ENCODE measurements at places on chromosomes 6 and 20. TPM values are rescaled to one million over a fixed set of nuclear protein-coding genes. Genes with fewer than 3 reads are reported as not detected.

PPP1R3G gene
- 1.8 TPM for total RNA-seq

CPNE5 gene
- total RNA-seq, result 4.0 TPM

SIRPB1 gene
- 0.99 TPM for total RNA-seq

RAET1L gene
- total RNA-seq, result 2.8 TPM

DNA sequence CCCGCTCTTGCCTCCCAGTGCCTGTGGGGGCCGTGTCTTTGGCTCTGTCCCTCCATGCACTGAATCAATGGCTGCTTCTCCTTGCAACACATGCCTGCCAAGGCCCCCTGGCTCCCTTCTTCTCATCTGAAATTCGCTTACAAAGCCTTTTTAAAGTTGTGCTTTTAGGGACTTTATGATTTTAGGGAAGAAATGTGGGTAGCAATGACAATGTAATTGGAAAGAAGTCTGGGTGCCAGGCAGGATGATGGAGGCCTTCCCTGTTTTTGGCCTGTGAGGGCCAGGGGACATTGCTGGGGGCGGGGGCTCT lies 151.3 kb upstream of the RNF24 start:
- no peak for DNase-seq

GRCh38 chr6:24899997-24900325 lies 35.8 kb downstream of the RIPOR2 start:
- DNase-seq, result peak; percentile 17

- peak; percentile 70 for DNase-seq
Measured at GRCh38 chr6:159149641-159150040, 19.6 kb upstream of the FNDC1 start.

DNA sequence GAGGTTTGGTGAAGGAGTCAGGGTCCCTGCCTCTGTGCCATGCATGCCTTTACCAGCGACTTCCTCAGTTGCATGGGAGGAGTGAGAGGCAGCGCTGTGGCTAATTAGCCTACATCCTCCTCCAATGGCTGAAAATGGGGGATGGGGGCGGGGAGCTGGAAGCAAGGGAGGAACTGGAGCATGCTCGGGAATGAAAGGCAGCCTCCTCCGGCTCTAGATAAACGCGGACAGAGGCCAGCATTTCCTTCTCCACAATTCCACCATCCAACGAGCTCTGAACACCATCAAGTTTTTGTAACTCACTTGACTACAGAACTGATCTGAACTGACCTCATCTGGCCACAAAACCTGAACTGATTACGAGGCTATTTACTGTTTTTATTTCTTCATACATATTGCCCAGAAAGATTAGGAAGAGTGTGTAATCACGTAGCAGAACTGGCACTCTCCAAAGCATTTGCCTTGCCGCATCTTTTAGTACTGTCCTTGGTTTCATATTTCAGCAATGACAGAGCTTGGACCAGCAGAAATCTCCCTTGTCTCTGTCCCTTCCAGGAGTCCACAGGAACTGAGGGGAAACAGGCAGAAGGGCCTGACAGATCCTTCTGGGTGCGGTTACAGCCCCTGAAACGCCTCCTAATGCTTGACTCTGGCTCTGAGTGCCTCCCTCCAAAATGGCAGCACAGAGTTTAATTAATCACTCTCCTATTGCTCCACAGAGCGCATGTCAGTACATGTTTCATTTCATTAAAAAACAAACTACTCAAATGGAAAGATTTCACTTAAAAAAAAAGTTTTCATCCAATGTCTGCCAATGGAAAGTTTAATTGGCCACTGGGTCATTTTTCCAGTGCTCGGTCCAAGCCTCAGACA lies 58.2 kb upstream of the TRAF3IP2 start:
- peak; percentile 82 for DNase-seq

GRCh38 chr6:153170511-153170910 lies 39.4 kb upstream of the RGS17 start:
- no peak for DNase-seq

DNA sequence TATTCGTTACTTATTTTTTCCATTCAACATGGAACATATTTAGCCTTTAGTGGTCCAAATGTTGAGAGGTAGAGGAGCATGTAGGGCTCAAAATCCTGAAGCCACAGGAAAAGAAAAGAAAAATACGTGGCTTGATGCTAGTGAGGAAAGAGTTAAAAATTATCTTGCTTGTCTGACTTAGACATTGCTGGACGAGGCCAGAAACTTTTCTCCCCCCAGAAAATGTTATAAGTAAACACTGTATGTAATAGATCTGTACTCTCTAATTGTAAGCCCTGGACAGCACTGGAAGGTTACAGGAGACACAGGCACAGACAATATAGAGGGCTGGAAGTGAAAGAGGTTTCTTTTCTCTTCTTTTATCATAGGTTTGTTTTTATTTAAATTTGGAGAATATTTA lies 165.6 kb downstream of the ZFP64 start:
- DNase-seq, result no peak

DNA sequence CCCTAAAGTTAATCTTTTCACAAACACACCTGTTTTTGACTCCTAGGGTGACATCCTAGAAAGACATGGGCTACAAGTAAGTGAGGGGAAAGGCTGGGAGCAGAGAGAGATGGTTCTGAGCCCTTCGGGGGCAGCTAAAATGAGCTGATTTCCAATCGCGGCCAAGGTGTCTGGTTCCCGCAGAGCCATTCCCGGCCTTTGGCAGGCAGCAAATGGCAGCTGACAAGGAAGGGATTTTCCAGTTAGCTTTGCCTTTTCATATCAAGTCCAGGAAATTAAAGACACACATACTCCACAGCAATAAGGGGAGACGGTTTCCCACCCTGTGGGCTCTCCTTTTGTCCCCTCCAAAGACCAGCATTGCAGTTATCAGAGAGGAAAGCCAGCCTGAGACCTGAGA lies 228.5 kb downstream of the ZMYND8 start:
- DNase-seq, result no peak

DNA sequence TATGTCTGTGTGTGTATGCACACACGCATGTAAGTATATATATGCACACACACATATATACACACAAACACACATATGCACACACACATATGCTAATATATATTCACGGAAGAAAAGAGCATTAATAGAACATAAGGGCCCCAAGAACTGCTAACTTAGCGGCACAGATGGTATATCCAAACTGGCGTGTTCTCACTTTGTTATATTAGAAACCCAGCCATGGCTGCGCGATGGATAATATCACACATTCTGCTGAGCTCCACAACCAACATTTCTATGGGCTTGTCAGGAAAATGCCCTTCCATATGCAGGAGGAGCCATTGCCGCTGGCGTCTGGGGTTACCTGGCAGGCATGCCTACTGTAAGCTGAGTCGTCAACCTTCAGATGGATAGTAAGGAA lies 122.1 kb downstream of the TTLL2 start:
- DNase-seq, result no peak

DNA sequence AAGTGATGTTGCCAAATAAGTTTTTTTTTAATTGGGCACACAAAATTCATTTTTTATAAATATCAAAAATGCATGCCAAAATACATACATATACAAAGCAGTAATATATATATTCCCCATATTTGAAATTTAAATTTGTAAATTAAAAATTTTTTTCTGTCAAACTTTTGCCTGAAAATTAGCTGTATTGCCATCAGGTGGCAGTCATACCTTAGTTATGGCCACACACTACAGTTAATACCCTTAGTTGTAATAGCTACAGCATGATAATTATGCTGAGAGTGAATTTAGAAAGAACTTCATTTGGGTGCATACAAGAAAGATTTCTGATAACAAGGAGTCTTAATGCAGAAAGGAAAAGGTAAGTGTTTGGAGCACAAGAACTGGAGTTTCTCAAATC lies 46.2 kb upstream of the SDHAF4 start:
- no peak for DNase-seq

- no peak for DNase-seq
Measured at GRCh38 chr6:79134699-79135474, 56.8 kb upstream of the PHIP start.

DNA sequence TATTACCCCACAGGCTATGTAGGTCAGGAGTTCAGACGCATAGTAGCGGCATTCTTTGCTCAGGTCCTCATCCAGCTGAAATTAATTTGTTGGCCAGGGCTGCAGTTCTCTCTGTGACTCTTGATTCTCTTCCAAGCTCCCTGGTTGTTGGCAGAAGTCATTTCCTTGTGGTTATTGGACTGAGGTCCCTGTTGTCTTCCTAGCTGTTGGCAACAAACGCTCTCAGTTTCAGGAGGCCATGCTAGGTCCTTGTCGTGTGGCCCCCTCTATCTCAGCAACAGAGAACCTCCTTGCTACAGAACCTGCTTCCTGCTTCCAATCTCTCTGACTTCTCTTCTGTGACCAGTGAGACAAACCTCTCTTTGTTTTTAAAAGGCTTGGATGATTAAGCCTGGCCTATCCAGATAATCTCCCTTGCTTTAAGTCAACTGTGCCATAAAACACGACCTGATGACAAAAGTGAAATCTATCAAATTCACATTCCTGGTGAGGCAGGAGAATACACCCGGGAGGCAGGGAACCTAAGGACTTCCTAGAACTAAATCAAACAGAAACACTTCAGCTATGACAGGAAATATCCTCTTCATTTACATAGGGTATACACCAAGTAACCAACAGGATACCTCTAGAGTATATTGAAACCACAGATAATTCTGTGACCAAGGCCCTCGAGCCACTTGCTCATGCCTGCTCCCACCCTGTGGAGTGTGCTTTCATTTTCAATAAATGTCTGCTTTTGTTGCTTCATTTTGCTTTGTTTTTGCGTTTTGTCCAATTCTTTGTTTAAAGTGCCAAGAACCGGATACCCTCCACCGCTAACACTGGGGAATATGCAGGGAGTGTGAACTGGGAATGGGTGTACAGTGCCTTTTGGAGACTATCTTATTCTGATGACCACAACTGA lies 196.0 kb downstream of the BTBD3 start:
- peak; percentile 26 for DNase-seq

GRCh38 chr6:66238851-66239250 lies 531.8 kb upstream of the EYS start:
- DNase-seq, result no peak

GRCh38 chr20:32962053-32962452 lies 42.2 kb downstream of the SUN5 start:
- DNase-seq, result no peak

DNA sequence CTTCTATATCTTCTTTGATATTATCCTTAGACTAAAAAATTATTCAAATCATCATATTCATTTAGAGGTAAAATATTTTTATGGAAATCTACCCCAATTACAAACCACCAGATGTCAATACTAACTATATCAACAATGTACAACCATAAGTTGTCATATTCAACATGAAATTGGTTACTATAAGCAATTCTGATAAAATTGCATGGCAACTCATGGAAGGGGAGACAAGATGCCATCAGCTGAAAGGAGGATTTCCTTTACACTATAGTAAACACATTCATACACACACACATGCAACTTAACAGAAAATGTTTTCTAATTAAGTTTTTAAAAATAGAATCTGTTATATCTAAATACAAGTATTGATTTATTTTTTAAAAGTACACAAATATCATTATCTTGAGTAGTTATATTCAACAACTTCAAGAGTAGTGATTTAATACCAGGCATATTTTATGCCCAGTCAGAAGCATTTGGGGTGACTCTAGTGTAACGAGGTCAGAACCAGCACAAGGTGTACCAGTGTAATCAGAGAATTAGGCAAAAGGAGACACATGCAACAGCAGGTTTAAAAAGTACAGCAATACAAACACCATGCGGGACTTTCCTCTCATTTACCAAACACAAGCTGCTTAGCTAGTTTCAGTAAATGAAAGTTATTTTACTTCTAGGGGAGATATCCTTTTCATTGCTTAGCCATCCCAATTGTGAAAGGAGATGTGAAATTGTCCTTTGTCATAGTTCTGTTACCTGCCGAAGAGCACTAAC lies 1.0 kb downstream of the FILIP1 start:
- no peak for DNase-seq

- no peak for DNase-seq
Measured at GRCh38 chr6:34522761-34523160, 33.4 kb downstream of the SPDEF start.

DNA sequence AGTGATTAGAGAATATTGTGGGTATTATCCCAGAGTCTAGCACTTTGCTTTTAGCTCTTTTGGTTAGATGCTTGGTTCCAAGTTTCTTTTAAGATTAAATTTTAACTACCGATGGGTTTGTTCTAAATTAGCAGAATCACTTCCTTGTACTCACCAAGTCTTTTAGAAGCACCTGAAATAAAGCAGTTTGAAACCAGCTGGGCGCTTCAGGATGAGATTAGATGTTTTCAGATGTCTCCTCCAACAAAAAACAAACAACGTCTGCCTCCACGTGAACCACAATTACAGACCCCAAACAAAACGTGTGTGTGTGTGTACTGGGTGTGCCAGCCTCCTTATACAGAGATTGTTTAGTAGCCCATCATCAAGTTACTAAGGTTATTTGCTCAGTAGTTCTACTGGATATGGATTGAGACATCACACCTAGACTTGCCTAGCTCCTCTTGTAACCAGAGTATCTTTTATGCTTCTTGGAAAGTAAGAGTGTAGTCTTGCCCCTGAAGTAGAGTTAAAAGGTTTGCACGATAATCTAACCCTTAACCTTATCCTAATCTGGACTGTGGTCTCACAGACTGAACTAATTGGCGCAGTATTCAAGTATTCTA lies 2.3 kb downstream of the DSTN start:
- no peak for DNase-seq

GRCh38 chr20:37393863-37394542 lies 48.1 kb downstream of the SRC start:
- no peak for DNase-seq
